ENCODE measurements at places on chromosomes 2 and 18.

DNA sequence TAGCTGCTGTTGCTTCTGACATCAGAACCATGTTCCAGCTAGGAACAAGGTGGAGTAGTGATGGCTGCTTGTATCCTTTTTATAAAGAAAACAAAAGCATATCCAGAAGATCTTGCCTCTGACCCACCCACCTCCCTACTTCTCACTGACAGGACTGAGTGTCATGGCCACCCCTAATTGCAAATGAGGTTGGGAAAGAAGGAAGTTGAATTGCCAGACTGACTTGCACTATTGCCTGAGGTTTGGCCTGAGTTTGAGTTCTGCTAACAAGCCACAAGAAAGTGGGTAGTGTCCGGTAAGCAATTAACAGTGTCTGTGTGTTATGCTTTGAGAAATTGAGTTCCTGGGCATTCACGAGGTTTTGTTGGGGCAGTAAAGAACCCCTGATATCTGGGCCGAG is 22.8 kb downstream of the SGPP2 start:
- no peak for DNase-seq

DNA sequence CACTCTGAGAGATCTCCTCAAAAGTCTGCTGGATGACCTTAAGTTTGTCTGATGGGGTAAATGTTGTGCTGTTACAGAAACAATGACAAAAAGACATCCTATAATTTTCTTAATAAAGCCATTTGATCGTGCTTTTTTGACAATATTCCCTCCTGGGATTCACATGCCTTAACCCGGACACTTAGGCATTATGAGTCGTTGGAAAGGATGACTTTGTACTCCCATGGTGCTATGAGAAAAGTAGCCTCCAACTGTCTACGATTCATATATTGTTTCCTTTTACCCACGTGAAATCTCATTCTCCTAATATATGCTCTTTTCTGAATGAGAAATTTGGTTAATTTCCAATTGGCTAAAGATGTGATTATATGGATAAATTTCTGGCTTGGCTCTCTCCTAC is 6.1 kb upstream of the MPP4 start:
- no peak for DNase-seq

DNA sequence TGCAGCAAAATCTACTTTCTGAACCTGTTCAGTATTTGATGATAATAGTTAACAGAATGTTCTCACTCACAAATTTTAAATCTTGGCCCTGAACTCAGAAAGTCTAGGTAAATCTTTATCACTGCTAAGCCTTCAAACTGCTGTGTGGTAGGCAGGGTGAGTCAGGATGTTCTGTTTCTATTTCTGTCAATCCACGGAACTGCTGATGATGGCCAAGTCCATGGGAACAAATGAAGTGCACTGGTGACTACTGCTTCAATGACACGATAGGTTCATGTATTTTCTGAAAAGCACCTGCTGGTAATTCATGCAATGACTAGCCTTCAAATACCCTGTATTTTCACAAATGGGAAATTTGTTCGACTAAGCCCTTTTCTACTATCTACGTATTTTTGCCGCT is 14.2 kb downstream of the NIFK start:
- peak; percentile 85 for DNase-seq

DNA sequence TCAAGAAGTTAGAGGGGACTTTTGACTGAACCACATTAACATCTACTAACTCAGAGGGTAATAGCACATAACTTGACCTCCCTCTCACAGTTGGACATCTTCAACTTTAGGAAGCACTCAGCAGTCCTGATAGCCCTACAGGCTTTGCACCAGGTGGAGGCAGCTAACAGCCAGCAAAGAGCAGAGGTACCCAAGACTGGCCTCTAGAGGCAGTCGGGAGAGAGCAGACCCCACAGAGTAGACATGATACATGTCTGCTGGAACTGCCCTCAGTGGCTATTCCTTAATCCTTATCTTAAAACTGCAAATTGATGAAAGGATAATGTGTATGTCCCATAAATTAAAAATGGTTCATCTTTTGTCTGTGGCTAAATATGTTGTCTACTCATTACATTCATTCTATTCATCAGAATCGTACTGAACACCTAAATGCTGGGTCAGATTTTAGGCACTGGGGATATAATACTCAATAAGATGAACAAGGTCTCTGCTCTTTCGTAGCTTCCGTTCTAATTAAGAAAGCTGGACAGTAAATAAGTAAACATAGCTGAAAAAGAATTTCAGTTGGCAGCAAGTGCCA is 49.8 kb downstream of the CAB39 start:
- peak; percentile 65 for DNase-seq

GRCh38 chr2:38149531-38149930 is 73.6 kb upstream of the CYP1B1 start:
- DNase-seq = no peak

GRCh38 chr2:44930274-44931197 is 11.0 kb upstream of the SIX3 start:
- no peak for DNase-seq

- DNase-seq = no peak
Measured at GRCh38 chr2:21804151-21804550, 680.4 kb downstream of the TDRD15 start.

GRCh38 chr2:104871649-104871971 is 17.7 kb downstream of the POU3F3 start:
- DNase-seq = no peak

DNA sequence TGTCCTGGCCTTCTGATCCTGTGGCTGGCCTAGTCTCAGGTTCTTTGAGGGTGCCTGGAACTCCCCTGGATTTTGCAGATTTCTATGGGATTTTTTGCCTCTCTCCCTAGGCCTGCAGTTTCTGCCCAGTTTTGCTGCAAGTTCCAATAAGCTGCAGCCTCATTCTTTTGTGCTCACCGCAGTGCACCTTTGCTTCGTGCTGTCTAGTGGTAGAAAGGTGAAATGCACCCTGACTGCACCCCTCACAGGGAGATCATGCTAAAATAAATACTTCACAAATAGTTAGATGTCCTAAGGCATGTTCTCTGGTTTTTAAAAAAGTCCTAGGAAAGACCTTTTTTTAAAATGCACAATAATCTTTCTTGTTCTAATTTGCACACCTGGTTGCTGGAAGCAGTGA is 72.5 kb downstream of the GNAL start:
- no peak for DNase-seq

GRCh38 chr2:30625701-30626100 is 178.7 kb downstream of the LCLAT1 start:
- DNase-seq = no peak

Data from HCEC 1CT (cell line).